ENCODE measurements at places on chromosomes 4 and X.
A peak's percentile ranks its signal among the peaks of the same experiment; 100 is the strongest.

- DNase-seq, result no peak
Observed at GRCh38 chr4:40710484-40711254, 39.1 kb upstream of the NSUN7 start.

DNA sequence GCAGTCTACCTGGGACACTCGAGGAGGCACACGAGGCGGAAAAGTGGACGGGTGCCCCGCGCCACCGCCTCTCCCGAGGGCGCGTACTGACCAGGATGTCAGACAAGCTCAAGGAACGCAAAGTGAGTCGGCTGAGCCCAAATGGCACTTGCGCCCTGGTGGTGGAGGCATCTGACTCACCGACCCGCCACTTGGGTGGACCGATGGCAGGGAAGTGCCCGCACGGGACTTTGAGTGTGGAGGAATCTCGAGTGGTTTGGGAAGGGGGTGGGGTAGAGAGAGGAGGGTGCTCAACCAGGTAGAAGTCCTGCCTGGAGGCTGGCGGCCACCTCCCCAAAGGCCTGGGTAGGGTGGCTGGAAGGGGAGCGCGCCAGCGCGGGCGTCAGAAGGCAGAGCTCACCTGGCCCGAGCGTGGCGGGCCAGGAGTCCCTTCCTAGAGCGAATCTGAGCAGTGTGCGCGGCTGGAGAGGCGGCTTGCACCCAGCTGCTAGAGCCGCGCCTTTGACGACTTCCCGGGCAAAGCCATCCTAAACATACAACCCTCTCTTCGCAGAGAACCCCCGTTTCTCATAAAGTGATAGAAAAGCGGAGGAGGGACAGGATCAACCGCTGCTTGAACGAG is 655 bp downstream of the HELT start:
- no peak for DNase-seq

DNA sequence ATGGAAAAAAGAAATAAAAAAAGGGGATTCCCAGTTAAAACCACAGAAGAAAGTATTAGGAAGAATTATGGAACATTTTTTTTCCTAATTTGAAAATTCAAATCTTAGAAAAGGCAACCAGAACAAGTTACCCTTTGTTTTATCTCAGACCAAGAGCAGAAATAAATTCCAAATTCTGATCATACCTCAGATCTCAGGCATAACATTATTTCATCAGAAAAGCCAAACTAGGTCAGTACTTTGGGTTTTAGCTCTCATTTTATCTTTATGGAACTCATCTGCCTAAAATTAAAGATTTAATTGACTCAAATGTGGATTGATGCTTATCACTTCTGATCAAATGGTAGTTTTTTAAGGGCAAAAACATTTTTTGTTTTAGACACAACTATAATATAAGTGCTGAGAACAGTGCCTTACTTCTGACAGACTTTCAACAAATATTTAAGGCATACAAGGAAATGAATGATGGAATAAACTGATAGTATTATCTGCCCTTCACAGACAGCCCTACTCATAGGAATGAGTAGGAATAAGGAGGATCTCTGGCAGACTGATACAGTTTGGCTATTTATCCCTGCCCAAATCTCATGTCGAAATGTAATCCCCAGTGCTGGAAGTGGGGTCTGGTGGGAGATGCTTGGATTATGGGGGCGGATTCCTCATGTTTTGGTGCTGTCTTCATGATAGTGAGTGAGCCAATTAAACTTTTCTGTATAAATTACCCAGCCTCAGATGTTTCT is 245.3 kb upstream of the PITX2 start:
- DNase-seq, result no peak

- DNase-seq, result no peak
Observed at GRCh38 chr4:69095301-69095731, 958 bp upstream of the UGT2B7 start.

DNA sequence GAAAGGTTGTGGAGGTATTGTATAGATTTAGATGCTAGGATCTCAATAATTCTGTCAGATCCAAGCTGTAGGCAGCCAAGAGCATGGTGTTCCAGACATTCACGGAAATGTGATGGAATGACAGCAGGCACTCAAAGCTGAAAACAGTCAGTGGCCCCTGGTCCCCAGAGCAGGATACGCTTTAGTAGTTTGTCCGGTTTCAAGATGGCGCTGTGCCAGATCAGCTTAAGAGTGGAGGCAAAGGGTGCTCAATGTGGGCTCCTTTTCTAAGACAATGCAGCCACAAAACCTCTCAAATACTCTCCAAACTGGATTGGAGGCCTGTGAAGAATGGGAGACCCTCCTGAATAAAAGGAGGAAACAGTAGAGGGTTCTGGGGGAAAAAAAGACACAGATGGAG is 291.2 kb upstream of the HS3ST1 start:
- no peak for DNase-seq

GRCh38 chr4:134754301-134755019 is 552.9 kb upstream of the PABPC4L start:
- DNase-seq, result no peak

DNA sequence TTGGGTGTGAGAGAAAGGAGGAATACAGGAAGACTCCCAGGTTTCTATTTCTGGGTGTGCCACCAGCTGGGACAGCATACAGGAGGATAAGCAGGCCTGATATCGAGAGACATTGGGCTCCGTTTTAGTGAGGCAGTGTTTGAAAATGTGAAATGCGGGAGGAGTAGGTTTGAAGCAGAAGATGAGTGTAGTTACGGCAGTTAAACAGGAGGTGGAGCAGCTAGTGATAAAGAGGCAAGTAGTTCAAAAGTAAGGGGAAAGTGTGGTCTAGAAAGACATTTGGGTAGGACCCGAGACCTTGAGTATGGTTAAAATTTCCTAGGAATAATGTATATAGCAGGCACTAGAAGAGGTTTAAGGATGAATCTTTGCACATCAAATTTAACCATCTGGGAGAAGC is 42.4 kb downstream of the DCUN1D4 start:
- no peak for DNase-seq

GRCh38 chr4:44447563-44448504 is 775 bp downstream of the KCTD8 start:
- DNase-seq, result no peak

DNA sequence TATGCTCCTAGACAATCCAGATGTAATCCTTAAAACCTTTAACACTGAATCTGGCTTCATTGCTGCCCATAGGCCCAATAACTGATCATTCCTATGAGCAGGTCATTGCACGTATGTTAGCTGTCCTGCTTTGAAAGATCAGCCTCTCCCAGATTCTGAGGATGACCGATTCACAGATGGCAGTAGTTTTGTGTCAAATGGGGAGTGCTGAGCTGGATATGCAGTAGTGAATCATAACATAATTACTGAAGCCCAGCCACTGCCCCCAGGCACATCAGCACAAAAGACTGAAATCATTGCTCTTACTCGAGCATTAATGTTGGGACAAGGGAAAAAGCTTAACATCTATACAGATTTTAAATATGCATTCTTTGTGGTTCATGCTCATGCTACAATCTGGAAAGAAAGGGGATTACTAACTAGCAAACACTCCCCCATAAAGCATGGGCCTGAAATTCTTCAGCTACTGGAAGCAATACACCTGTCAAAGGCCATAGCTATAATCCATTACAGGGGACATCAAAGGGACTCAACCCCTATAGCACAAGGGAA is 16.4 kb upstream of the ZNF280C start:
- no peak for DNase-seq

- no peak for DNase-seq
Observed at GRCh38 chr4:21733894-21734630, 214.5 kb downstream of the KCNIP4 start.

GRCh38 chrX:53357799-53358530 is 64.5 kb downstream of the SMC1A start:
- DNase-seq, result no peak

GRCh38 chr4:111020476-111020875 is 397.6 kb upstream of the PITX2 start:
- no peak for DNase-seq

DNA sequence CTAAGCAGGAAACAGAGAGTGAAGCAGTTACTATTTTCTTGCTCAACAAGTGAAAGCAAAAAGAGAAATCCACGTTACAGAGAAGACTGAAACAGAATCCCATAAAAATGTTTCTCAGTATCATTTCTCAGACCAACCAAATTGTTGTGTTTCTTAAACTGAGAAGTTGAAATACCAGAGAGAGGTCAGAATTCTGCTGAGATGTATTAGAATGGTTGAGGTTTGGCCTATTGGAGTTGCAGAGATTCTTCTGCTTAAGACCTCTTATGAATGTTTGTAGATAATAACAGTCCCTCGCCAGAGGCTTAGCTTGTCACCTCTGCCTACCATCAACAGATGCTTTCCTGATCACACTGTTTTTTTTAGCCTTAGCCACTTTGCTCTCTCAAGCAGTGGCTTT is 481.4 kb downstream of the TRIML1 start:
- no peak for DNase-seq

GRCh38 chrX:9610771-9611392 is 146.0 kb downstream of the TBL1X start:
- no peak for DNase-seq

- DNase-seq, result peak; percentile 89
Observed at GRCh38 chr4:58138786-58139668, 1028.8 kb upstream of the IGFBP7 start.

DNA sequence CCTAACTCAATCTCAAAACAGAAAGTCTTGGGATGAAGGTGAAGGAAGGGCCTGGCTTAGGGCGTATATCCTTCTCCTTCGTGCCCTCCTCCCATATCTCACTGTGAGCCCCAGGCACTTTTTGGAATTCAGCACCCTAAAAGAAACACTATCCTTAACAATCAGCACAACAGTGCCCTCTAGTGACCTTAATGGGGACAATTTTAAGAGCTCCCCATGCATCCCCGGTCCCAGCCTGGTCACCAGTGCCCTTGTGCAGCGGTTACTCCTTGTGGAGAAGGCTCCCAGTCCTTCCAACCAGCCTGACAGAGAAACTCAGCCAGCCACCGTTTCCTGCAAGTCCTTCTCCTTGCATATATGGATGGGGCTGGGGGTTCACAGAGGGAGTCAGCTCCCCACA is 4.2 kb downstream of the PAK3 start:
- peak; percentile 58 for DNase-seq

DNA sequence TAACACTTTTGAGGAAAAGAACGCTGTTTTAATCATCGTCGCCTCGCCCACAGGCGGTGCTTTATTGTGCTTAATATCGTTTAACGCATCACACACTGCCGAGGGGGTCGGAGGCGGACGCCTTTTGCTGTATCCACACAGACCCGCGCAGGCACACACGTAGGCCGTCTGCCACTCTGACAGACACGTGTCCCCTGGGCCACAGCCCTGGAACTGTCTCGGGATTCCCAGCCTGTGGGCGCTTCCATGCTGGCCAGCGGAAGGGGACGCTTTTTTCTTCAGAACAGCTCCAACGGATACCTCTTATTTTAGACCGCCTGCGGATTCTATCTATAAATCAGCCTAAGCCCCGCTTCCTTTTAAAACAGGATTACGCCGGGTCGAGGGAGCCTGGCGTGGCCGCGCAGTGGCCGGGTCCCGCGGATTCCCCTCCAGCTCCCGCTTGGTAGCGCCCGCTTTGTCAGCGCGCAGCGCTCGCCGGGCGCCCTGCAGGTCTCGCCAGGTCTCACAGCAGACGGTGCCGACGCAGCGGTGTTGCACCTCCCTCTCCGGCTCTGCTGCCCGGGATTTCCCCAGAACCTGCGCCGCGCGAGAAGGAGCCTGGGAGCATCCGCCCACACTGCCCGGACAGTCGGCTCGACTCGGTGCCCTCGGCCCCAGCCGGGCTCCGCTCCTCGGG is at the start of gene NOCT:
Gene NOCT (plus strand): TSS at position 513 of the 679 bp plus-strand sequence. CDS start 201 bp downstream, outside the sequence.
- peak; percentile 79 for DNase-seq

DNA sequence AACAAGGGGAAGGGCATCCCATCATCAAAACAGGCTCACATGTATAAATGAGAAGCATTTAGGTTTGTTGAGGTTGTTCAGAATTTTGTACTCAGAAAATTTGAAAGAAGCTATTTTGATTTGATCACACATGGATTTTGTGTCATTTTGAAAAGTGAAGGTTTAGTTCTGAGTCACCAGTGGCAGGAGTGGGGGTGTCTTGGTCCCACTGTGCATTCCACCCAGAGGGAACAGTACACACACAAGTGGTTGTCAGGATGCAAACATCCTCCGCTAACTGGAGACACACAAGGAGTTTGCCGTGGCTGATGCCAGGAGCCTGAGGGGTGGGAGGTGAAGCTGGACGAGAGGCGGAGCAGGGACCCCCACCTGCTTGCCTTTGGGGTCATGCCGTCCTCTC is 198.2 kb upstream of the PSAPL1 start:
- no peak for DNase-seq

GRCh38 chr4:2048831-2049230 is 10.3 kb upstream of the NAT8L start:
- no peak for DNase-seq

- DNase-seq, result no peak
Observed at GRCh38 chr4:150572704-150573504, 9.0 kb upstream of the MAB21L2 start.

- DNase-seq, result no peak
Observed at GRCh38 chrX:154142950-154143745, 895 bp upstream of the OPN1LW start.

- no peak for DNase-seq
Observed at GRCh38 chrX:72479324-72480274, 93.0 kb downstream of the HDAC8 start.

DNA sequence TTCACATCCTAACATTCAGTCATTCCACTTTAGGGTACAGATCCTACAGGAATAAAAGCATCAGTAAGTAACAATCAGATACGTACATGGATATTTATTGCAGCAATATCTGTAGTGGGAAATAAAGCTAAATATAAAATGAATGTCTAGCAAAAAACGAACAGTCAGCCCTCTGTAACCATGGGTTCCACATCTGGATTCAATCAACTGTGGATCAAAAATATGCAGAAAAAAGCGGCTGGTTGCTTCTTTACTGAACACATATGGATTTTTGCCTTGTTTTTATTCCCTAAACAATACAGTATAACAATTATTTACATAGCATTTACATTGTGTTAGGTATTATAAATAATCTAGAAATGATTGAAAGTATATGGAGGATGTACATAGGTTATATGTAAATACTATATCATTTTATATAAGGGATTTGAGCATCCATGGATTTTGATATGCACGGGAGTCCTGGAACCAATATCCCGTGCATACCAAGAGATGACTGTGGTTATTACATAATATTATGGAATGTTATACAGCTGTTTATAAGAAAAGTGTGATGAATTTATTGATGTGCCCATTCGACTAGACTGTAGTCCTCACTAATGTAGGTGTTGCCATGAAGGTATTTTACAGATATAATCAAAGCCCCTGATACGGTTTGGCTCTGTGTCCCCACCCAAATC is 132.8 kb downstream of the ARHGEF9 start:
- DNase-seq, result no peak

GRCh38 chrX:26651755-26652154 is 435.8 kb downstream of the MAGEB5 start:
- no peak for DNase-seq

GRCh38 chr4:87781569-87781968 is 17.8 kb upstream of the IBSP start:
- no peak for DNase-seq
